ENCODE measurements at places on chromosomes 11 and 22. TPM values are rescaled to one million over a fixed set of nuclear protein-coding genes. Genes with fewer than 3 reads are reported as not detected.

The KCNJ1 gene
- not detected for total RNA-seq

The FOLH1 gene
- total RNA-seq = not detected

The MOV10L1 gene
- not detected for total RNA-seq

The ALKBH8 gene
- total RNA-seq = 11.2 TPM

The LMO2 gene
- not detected for total RNA-seq

The TBC1D10A gene
- 29.0 TPM for total RNA-seq

The OR4A16 gene
- total RNA-seq = not detected

The C1QTNF5 gene
- not detected for total RNA-seq

The ACR gene
- total RNA-seq = not detected

The TTC17 gene
- 52.0 TPM for total RNA-seq

The LRRC74B gene
- total RNA-seq = not detected

The SCN4B gene
- 0.22 TPM for total RNA-seq

The SPTY2D1 gene
- 23.4 TPM for total RNA-seq

The AQP11 gene
- 0.48 TPM for total RNA-seq

The C11orf21 gene
- 8.8 TPM for total RNA-seq

The OR51Q1 gene
- not detected for total RNA-seq

The NXPE2 gene
- not detected for total RNA-seq

The BET1L gene
- 51.0 TPM for total RNA-seq

The IL10RA gene
- total RNA-seq = 114 TPM

The ANO3 gene
- not detected for total RNA-seq

The TMPRSS6 gene
- 42.1 TPM for total RNA-seq

The TRPM5 gene
- not detected for total RNA-seq

The THRSP gene
- not detected for total RNA-seq

The RNF215 gene
- total RNA-seq = 10.2 TPM

The RFPL3 gene
- not detected for total RNA-seq

The OR8G1 gene
- not detected for total RNA-seq

The TP53I11 gene
- 17.6 TPM for total RNA-seq

The MFNG gene
- total RNA-seq = 101 TPM

The LGALS12 gene
- not detected for total RNA-seq

The EIF1AD gene
- total RNA-seq = 41.2 TPM

The NLRP14 gene
- total RNA-seq = not detected

The F2 gene
- 0.29 TPM for total RNA-seq

The DDTL gene
- 2.0 TPM for total RNA-seq

The PHOX2A gene
- total RNA-seq = not detected

The SLC22A9 gene
- not detected for total RNA-seq

All from activated CD4-positive, alpha-beta memory T cell treated with anti-CD3 and anti-CD28 coated beads for 36 hours (primary cell).